ENCODE measurements at places on chromosomes 7 and 10.

GRCh38 chr10:129901389-129902006 lies 62.6 kb downstream of the EBF3 start:
- no peak for DNase-seq

- DNase-seq = peak; percentile 28
Observed at GRCh38 chr10:78458983-78459638, 425.4 kb downstream of the RPS24 start.

DNA sequence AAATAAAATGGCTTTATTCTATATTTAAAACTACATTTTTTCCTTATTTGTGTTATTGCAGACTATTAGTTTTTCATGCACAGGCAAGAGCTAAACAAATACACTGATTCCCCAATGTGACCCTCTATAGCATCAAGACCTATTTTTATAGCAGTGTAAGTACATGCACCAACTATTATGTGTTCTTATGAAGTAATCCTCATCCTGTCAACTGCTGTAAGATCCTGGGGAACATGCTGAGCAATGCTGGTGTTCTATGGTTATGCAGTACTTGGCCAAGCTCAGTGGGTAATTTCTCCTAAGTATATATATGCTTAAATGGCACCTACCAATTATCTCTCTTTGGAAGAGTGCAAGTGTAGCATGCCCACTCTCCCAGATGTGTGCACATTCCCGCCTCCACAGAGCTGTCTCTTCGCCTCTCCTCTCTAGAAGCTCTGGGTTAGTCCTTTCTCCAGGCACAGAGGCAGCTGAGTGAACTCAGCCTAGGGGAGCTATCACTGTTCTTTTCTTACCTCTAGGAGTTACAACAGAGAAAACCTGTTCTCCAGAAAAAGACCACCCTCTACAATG lies 428.8 kb downstream of the KCNMA1 start:
- no peak for DNase-seq

DNA sequence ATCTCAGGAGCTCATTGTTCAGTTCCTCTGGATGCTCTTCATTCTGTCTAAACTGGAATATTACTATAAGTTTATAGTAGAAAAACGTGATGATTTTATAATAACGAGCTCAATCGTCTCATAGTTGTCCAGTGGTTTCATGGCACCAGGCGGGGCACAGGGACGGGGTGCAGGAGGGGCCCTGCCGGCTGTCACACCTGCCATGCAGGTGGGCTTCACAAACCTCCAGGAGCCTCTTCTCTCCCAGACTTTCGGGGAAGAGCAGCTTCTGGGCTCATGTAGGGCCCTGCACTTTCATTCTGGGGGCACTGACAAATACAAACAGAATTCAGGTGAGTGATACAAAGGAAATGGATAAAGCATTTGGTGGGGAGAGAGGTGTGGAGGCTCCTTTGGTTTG lies 146.9 kb upstream of the KLF6 start:
- DNase-seq = no peak

GRCh38 chr10:94042001-94042833 lies 48.5 kb downstream of the PLCE1 start:
- peak; percentile 81 for DNase-seq

GRCh38 chr10:8159341-8160165 lies 105.1 kb downstream of the GATA3 start:
- DNase-seq = no peak

DNA sequence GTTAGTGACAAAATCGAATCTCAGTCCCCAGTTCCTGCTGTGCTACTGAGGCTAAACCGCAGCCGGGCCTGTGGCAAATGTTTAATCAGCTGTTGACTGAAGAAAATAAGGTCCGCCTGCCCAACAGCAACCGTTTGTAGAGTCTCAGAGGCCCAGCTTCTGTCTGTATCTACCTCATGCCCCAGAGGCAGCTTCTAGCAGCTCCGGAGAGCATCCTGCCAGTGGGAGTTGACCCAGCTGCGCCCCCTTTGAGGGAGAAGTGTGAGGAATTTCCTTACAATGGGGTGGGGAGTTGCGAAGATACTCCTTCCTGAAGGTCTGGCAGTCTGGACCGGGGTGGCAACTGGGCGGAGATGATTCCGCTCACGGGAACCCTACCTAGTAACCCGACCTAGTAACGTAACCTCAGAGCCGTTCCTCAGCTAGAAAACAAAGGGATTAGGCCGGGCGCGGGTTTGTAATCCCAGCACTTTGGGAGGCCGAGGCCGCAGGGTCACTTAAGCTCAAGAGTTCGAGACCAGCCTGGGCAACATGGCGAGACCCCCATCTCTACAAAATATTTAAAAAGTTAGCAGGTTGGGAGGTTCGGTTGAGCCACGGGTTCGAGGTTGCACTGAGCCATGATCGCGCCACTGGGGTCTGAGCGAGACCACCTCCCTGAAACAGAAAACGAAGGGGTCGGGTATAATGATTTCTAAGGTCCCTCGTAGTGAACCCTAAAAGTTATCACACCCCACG lies 846 bp upstream of the ZNF775 start:
- DNase-seq = no peak

- no peak for DNase-seq
Observed at GRCh38 chr10:44385696-44386441, 972 bp upstream of the CXCL12 start.

Measured in stromal cell of bone marrow (primary cell).